ENCODE measurements at places on chromosomes 13 and 19.
A peak's percentile ranks its signal among the peaks of the same experiment; 100 is the strongest.

DNA sequence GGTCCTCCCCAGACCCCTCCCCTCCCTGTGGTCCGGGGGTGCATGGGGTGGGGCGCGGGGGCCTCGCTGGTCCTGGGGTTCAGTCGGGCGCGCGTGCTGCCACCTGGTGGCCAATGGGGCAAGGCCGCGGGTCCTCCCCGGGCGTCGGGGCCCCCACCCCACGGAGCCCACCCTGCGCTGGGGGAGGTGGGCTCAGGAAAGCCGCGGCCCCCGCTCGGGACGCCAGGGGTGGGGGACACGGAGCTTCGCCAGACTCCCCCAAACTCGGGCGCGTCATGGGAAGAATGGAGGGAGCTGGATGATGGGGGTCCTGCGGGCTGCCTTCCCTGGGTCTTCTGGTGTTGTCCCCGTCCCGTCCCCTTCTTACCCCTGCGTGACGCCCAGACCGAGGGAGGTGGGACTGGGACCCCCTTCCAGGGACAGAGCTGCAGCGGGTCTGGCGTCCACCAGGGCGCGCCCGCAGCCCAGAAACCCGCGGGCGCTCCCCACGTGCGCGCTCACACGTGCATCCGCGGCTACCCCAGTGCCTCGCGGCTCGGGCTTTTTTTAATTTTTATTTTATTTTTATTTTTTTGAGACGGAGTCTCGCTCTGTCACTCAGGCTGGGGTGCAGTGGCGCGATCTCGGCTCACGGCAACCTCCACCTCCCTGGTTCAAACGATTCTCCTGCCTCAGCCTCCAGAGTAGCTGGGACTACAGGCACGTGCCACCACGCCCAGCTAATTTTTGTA is 19.8 kb upstream of the TCF3 start:
- DNase-seq, result peak; percentile 41

DNA sequence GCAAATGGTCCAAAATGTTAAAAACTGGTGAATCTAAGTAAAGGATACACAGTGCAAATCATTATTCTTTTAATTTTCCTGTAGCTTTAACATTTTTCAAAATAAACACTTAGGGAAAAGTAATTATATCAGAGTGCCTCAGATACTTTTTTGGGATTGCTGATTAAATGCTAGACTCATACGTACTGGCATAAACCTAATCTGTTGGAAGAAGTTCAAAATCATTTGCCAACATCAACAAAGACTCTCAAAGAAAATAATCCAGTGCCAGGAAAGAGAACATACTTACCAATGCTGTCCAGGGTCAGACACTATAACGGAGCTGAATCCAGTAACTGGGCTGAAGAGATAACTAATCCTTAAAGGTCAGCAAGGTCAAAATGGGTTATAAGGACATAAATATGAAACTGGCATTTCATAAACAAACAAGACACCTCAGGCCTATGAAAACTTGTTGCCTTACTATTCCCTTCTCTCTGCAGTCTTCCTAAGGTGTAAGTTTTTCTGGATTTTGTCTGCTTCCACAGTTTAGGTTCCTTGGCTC is 3.3 kb upstream of the ZNF420 start:
- DNase-seq, result no peak

GRCh38 chr13:102617697-102618350 is 21.0 kb downstream of the TPP2 start:
- no peak for DNase-seq

DNA sequence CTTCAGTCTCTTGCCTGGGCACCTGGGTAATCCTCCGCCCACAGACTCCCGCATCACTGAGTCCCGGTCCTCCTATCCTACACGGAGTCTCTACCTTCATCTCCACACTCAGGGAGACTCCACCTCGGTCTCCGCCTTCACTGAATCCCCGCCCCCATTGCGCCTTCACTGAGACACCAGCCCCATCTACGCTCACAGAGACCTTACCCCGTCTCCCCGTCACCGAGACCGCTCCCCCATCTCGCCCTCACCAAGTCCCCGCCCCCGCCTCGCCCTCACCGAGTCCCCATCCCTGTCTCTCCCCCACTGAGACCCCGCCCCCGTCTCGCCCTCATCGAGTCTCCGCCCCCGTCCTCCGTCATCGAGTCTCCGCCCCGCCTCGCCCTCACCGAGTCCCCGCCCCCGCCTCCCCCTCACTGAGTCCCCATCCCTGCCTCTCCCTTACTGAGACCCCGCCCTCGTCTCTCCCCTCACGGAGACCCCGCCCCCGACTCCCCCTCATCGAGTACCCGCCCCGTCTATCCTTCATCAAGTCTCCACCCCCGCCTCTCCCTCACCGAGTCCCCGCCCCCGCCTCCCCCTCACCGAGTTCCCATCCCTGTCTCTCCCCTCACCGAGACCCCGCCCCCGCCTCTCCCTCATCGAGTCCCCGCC is 23.1 kb upstream of the ZNF846 start:
- DNase-seq, result peak; percentile 87

- DNase-seq, result peak; percentile 44
Measured at GRCh38 chr13:49791315-49791710, 1.2 kb downstream of the KPNA3 start.

GRCh38 chr19:28428663-28429348 is 784.1 kb downstream of the UQCRFS1 start:
- no peak for DNase-seq

- no peak for DNase-seq
Measured at GRCh38 chr19:40716031-40716481, 630 bp downstream of the COQ8B start.

GRCh38 chr19:6522712-6523111 is 8.1 kb upstream of the TNFSF9 start:
- no peak for DNase-seq

- no peak for DNase-seq
Measured at GRCh38 chr13:113169277-113170272, 11.1 kb downstream of the PROZ start.

- peak; percentile 22 for DNase-seq
Measured at GRCh38 chr13:94710881-94711560, 1.3 kb downstream of the SOX21 start.

DNA sequence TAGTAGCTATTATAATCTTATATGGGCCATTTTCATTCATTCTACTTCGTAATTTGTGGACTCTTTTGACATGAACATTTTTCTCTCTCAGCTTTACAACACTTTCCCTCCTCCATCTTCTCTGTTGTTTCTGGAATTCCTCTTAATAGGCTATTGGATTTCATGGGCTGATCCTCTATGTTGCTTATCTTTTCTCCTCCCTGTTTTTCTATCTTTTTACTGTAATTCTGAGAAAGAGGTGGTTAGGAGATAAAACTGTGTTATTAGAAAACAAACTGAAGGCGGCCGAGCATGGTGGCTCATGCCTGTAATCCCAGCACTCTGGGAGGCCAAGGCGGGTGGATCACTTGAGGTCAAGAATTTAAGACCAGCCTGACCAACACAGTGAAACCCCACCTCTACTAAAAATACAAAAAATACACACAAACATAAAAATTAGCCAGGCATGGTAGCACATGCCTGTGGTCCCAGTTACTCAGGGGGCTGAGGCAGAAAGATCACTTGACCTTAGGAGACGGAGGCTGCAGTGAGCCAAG is 188.1 kb downstream of the UGGT2 start:
- no peak for DNase-seq

GRCh38 chr19:31962561-31962996 is 382.8 kb upstream of the ZNF507 start:
- DNase-seq, result no peak

DNA sequence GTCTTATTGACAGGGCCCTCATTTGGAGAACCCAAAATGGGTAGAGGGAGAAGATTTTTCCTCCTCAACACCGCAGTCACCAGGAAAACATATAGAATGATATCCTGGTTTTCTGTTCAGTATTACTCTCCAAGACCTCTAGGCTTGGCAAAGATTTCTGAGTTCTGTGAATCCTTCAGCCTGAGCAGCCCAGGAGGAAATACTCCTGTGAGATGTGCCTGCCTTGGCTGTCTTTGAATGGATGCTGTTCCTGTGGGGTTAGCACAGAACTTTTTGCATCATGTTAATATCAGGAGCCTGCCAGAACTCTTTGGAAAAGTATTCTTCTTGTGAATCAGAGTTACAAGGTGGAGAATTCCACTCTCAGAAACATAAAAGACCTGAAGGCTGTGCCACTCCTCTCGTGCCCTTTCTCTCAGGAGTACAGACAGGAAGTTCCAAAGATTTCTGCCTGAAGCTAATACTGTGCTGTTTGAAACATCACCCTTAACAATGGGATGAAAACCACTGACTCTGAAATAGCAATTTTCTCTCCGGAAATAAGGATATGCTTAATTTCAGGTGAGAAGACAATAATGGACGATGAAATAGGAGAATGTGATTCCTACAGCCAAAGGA is 520.1 kb upstream of the NBEA start:
- no peak for DNase-seq

GRCh38 chr13:59738921-59739320 is 424.8 kb downstream of the DIAPH3 start:
- DNase-seq, result no peak

- DNase-seq, result no peak
Measured at GRCh38 chr19:39321117-39321831, 611 bp upstream of the LRFN1 start.

GRCh38 chr13:80858131-80858530 is 517.2 kb upstream of the SPRY2 start:
- DNase-seq, result no peak

- no peak for DNase-seq
Measured at GRCh38 chr13:39875111-39875987, 219.9 kb downstream of the COG6 start.

DNA sequence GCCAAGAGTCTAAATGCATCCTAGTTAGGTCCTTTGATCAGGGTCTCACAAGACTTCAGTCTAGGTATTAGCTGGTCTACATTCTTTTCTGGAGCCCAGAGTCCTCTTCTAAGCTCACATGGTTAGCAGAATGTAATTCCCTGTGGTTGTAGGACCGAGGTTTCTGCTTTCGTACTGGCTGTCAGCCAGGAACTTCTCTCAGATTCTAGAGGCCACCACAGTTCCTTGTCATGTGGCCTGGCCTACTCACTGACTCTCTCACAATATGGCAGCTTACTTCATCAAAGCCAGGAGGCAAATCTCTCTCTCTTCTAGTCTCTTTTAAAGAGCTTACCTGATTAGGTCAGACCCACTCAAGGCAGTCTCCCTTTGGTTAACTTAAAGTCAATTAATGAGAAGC is 82.9 kb downstream of the POU4F1 start:
- DNase-seq, result no peak

DNA sequence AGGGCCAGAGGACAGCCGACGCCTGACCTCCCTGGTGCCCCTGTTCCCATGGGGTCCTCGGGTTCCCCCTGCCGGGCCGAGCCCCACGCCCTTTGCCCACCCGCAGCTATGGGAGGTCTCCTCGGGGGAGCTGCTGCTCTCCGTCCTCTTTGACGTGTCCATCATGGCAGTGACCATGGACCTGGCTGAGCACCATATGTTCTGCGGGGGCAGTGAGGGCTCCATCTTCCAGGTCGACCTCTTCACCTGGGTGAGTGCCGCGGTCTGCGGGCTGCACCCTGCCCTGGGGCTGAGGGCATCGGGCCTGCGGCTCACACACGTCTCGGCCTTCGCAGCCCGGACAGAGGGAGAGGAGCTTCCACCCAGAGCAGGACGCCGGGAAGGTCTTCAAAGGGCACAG is 6.6 kb downstream of the WDR18 start:
- DNase-seq, result no peak

- no peak for DNase-seq
Measured at GRCh38 chr19:30006207-30006606, 64.2 kb downstream of the URI1 start.

DNA sequence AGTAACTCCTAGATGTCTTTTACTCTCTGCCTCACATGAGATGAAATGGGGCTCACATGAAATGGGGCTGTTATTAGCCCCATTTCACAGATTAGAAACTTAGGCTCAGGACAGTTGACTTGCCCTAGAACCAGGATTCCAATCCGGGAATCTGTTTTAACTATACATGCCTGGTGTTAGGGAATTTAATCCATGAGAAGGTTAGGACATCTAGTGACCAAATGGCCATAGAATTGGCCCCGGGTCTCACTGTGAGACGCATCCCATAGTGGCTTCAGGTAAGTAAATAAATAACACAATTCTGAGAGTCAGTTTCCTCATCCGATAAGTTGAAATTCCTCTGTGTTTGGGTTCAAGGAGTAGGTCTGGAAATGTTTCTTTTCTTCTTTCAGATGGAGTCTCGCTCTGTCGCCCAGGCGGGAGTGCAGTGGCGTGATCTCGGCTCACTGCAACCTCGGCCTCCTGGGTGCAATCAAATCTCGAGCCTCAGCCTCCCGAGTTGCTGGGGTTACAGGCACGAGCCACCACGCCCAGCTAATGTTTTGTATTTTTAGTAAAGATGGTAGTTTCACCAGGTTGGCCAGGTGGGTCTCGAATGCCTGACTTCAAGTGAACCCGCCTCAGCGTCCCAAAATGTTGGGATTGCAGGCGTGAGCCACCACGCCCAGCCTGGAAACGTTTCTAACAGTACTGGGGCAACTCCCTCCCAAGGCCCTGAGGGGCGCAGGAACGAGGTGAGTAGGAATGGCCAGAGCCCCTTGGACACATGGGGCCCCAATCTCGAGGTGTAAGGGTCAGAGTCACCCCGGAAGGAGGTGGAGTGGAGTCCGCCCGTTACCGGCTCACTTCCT is 1.2 kb upstream of the ZNF574 start:
- DNase-seq, result peak; percentile 14

GRCh38 chr13:85586422-85586831 is 212.8 kb downstream of the SLITRK6 start:
- no peak for DNase-seq

DNA sequence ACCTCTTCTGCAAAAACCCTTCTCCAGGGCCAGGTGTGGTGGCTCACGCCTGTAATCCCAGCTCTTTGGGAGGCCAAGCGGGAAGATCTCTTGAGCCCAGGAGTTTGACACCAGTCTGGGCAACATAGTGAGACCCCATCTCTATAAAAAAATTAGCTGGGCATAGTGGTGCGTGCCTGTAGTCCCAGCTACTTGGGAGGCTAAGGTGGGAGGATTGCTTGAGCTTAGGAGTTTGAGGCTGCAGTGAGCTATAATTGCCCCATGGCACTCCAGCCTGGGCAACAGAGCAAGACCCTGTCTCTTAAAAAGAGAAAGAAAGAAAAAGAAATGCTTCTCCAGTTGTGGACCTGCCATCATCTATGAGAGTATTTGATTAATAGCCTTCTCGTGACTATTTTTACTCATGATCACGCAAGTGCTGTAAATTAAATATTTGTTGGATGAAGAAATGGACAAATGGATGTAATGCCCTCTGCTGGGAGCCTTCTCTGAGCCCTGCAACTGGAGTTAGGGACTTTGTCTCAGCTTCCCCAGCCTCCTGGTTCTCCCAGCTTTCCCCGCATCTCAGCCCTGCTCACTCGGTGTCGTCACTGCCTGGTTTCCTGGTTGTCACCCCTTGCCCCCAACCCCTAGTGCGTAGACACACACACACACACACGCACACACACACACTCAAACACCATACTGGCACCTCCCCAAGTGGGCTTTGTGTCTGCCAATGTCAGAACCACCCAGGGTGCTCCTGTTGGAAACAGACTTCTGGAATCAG is 12.2 kb downstream of the WIZ start:
- no peak for DNase-seq

DNA sequence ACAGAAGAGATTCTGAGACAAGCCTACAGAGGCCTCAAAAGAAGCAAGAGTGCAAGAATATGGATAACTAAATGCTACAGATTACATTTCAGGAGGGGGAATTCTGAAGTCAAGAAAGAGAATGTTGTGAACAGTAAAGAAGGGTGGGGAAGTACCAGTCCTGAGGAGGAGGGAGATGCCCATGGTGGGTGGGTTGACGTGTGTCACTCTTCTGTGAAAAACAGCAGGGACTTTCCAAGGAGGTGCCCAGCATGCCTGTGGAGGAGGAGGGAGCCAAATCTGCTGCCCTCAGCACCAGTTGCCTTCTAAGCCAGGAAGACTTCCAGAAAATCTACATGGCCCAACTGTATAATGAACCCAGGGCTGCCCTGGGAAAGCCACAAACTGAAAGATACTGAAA is 87.7 kb downstream of the SGCG start:
- no peak for DNase-seq

GRCh38 chr19:13600802-13601201 is 94.5 kb upstream of the CACNA1A start:
- DNase-seq, result no peak

Data from SK-MEL-5 (cell line).